A549 treated with RU486 at 1 μM for 4 hours (cell line): ENCODE measurements at places on chromosomes 3 and 15. TPM values are rescaled to one million over a fixed set of nuclear protein-coding genes. Genes with fewer than 3 reads are reported as not detected.

Gene CAV3
- total RNA-seq: not detected in 5 replicates

Gene ANKRD63
- 0.31 to 0.80 TPM (median 0.44 TPM) in 4 of 5 replicates, not detected in the other for total RNA-seq

Gene RAB6B
- 0.91 to 2.8 TPM (median 2.2 TPM) in 5 replicates for total RNA-seq

Gene GPR156
- 0.38 to 0.70 TPM (median 0.47 TPM) in 5 replicates for total RNA-seq

Gene FAM3D
- total RNA-seq: not detected in 5 replicates

Gene SYNPR
- not detected in 5 replicates for total RNA-seq

Gene LNP1
- total RNA-seq: 0.66 to 1.2 TPM (median 0.80 TPM) in 5 replicates

Gene OSBPL10
- 14.6 to 19.0 TPM (median 15.8 TPM) in 5 replicates for total RNA-seq

Gene CSPG5
- total RNA-seq: 0.63 to 1.3 TPM (median 1.1 TPM) in 5 replicates

Gene ACOX2
- 6.4 to 11.1 TPM (median 9.6 TPM) in 5 replicates for total RNA-seq

Gene CCDC13
- total RNA-seq: 0.48 to 1.1 TPM (median 0.58 TPM) in 5 replicates

Gene SMARCC1
- total RNA-seq: 21.8 to 30.5 TPM (median 26.9 TPM) in 5 replicates

Gene PLSCR5
- not detected in 5 replicates for total RNA-seq

Gene MEGF11
- total RNA-seq: 0.13 to 0.80 TPM (median 0.65 TPM) in 5 replicates

Gene SETMAR
- total RNA-seq: 8.9 to 10.7 TPM (median 9.3 TPM) in 5 replicates

Gene CNTN3
- total RNA-seq: not detected in 5 replicates

Gene WNT7A
- 0.12 to 0.22 TPM (median 0.16 TPM) in 5 replicates for total RNA-seq

Gene CCDC51
- 23.5 to 28.7 TPM (median 25.3 TPM) in 5 replicates for total RNA-seq

Gene CCDC39
- not detected in 5 replicates for total RNA-seq

Gene FANCD2OS
- not detected in 5 replicates for total RNA-seq

Gene TMEM212
- total RNA-seq: not detected in 5 replicates

Gene ZFAND6
- 88.6 to 129 TPM (median 110 TPM) in 5 replicates for total RNA-seq

Gene MDFIC2
- not detected in 5 replicates for total RNA-seq

Gene TFDP2
- total RNA-seq: 16.1 to 22.0 TPM (median 17.5 TPM) in 5 replicates
